Activated naive CD8-positive, alpha-beta T cell treated with anti-CD3 and anti-CD28 coated beads, Interleukin-2, amount 10 ng/mL, durations not matched to agents 7 days and 5 days (primary cell): ENCODE measurements at places on chromosomes 6 and 20. TPM values are rescaled to one million over a fixed set of nuclear protein-coding genes. Genes with fewer than 3 reads are reported as not detected.
A peak's percentile ranks its signal among the peaks of the same experiment; 100 is the strongest.

DNA sequence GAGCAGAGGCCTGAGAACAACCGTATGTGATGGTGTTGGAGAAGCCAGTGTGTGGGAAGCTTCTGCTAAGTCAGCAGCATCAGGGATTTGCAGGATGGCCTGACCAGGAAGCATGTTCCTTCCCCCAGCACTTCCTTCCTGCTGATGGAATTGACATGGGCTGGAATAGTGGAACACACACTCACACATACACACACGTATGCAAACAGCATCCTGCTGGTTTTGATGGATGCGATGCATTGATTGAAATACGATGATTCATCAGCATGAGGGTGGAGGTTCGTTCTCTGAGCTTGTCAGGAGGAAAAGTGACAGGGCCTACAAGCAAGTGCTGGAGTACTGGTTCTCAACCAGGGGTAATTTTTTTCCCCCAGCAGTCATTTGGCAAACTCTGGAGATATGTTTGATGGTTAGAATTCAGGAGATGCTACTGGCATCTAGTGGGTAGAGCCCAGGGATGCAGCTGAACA lies 229.1 kb downstream of the NFATC2 start:
- no peak for DNase-seq
- no peak overlapping the region for H3K4me3 ChIP-seq

DNA sequence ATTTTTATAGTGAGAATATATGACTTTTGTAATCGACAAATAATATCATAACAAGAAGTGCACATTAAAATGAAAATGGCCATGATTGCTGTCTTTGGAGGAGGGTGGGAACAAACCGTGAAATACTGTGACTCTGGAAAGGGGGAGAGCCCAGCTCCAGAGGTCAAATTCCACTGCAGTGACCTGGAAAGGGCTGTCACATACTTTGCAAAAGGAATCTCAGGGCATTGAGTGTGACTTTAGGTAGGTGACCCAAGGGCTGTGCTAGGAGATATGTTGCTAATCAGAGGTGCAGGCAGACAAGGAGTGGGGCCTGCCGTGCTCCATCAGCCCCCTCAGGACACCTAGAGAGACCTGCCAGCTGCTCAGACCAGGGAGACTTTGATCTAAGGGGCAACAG lies 28.1 kb upstream of the BMP7 start:
- peaks cover 18% of the 10 kb centered on the region for H3K27me3 ChIP-seq
- H3K27ac ChIP-seq = no peak overlapping the region
- no peak overlapping the region for H3K4me3 ChIP-seq

DNA sequence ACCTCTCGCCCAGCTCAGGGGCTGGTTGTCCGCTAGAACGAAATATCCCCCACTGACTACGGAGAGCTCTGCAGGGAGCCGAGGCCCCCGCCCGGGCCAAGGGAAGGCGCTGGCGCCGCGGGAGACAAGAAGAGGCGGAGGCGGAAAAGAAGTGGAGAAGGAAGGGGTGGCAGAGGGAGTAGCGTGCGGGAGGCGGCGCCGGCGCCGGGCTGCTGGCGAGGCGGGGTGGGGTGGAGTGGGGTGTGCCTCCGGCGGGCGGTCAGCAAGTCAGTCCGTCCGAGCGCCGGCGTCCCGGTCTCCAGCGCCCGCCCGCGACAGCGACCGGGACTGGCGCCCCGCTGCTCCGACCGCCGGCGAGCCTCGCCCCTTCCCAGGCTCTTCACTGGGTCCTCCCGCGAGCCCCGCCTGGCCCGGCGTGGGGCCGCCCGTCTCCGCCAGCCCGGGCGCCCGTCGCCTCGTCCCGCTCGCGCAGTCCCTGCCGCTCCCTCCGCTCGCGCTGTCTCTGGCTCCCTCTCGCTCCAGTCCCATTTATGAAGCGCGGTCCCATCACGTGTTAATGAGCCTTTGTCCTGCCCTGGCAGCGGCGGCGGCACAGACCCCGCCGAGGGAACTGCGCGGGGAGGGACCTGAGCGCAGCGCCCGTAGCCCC lies at the start of gene CNR1:
TSS of gene CNR1 (minus strand) at position 504 of the 649 bp plus-strand sequence. CDS start 21,073 bp downstream, outside the sequence.
- no peaks in the 10 kb centered on the region for H3K36me3 ChIP-seq
- no peak within 1 kb of the TSS for H3K27ac ChIP-seq
- H3K4me1 ChIP-seq = peaks cover 9% of the 10 kb centered on the region
- H3K4me3 ChIP-seq = peak within 1 kb of the TSS; percentile 78
- peaks cover 78% of the 10 kb centered on the region for H3K27me3 ChIP-seq

MYLK4 gene
- 0.33 TPM for total RNA-seq

LRRC73 gene
- 0.33 TPM for total RNA-seq

DNA sequence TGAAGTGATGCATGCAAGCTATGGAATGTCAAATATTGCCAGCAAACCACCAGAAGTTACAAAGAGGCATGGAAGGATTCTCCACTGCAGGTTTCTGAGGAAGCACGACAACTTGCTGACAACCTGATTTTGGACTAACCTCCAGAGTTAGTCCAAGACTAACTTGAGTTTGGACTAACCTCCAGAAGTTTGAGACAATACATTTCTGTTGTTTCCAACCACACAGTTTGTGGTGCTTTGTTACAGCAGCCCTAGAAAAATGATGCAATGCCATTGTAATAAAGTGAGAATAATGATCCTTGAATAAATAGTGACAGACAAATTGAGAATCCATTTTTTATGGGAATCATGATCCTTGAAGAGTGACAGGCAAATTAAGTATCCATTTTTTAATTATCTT lies 169.9 kb upstream of the HDDC2 start:
- DNase-seq = no peak
- peaks cover 6% of the 10 kb centered on the region for H3K27me3 ChIP-seq
- H3K4me3 ChIP-seq = no peak overlapping the region
- H3K4me1 ChIP-seq = no peaks in the 10 kb centered on the region
- H3K27ac ChIP-seq = no peak overlapping the region
- H3K36me3 ChIP-seq = no peaks in the 10 kb centered on the region

DNA sequence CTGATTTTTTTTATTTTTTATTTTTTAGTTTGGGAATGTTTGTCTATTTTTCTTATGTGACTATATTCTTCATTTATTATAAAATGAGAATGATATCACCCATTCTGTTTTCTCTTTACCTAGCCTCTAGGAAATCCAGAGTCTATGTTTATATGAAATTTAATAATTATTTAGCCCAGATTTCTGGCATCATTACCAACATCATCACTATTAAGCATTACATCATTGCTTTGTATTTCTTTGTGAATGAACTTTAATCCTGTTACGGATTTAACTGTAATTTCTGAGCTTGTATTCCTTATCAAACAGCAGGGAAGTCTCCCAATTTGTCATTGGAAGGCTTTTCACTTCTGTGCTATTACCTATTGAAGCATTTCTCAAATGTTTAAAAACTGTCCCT lies 72.7 kb upstream of the NOX3 start:
- DNase-seq = no peak
- H3K4me1 ChIP-seq = peaks cover 18% of the 10 kb centered on the region
- no peak overlapping the region for H3K27ac ChIP-seq
- peaks cover 13% of the 10 kb centered on the region for H3K36me3 ChIP-seq

DNA sequence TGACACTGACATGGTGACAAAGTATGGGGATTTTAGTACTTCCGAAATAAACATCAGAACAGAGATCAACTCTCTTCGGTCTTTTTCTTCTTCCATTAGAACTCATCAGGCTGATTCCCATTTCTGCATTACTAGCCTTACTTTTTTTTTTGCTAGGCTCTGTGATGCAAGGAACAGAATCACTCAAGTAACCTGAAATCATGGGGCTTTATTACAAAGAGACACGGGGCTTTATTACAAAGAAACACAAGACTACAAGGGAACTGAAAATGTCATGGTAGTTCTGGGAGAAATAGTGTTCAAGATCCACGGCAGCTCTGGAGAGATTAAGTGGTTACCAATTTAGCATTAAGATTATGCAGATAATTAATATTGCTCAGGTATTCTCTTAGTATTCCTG lies 11.6 kb downstream of the SOX4 start:
- no peak overlapping the region for H3K4me3 ChIP-seq
- no peak for DNase-seq
- no peaks in the 10 kb centered on the region for H3K36me3 ChIP-seq
- peaks cover 6% of the 10 kb centered on the region for H3K27me3 ChIP-seq
- no peaks in the 10 kb centered on the region for H3K4me1 ChIP-seq

DEFB118 gene
- not detected for total RNA-seq

CLPSL2 gene
- total RNA-seq = not detected

- no peak for DNase-seq
- H3K4me1 ChIP-seq = no peaks in the 10 kb centered on the region
- H3K27me3 ChIP-seq = no peaks in the 10 kb centered on the region
- H3K27ac ChIP-seq = no peak overlapping the region
- H3K4me3 ChIP-seq = no peak overlapping the region
- no peaks in the 10 kb centered on the region for H3K36me3 ChIP-seq
Measured at GRCh38 chr6:154373971-154374370, 17.4 kb upstream of the IPCEF1 start.

DNA sequence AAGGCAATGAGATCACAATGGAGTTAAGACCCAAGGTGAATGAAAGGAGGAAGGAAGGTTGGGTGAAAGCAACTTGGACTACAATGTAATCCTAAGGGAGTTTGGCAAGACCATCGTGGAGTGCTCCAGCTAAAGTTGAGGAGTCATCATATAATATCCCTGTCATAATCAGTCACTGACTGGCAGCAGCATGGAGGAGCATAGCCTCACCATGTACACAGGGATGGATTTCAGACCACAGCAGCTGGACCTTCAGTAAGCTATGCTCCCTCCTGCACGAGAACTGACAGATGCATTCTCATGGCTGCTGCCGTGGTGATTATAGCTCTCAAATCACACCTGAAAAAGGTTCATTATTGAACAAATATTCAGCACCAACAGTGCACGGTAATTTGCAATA lies 43.0 kb downstream of the GOPC start:
- no peak overlapping the region for H3K4me3 ChIP-seq
- DNase-seq = no peak
- no peaks in the 10 kb centered on the region for H3K36me3 ChIP-seq
- H3K27me3 ChIP-seq = no peaks in the 10 kb centered on the region
- H3K4me1 ChIP-seq = no peaks in the 10 kb centered on the region
- no peak overlapping the region for H3K27ac ChIP-seq

- H3K27ac ChIP-seq = no peak overlapping the region
- no peak for DNase-seq
- H3K4me3 ChIP-seq = no peak overlapping the region
- H3K27me3 ChIP-seq = peaks cover 9% of the 10 kb centered on the region
- H3K4me1 ChIP-seq = peaks cover 3% of the 10 kb centered on the region
- no peaks in the 10 kb centered on the region for H3K36me3 ChIP-seq
Measured at GRCh38 chr6:35541836-35542235, 29.1 kb upstream of the TULP1 start.

DNA sequence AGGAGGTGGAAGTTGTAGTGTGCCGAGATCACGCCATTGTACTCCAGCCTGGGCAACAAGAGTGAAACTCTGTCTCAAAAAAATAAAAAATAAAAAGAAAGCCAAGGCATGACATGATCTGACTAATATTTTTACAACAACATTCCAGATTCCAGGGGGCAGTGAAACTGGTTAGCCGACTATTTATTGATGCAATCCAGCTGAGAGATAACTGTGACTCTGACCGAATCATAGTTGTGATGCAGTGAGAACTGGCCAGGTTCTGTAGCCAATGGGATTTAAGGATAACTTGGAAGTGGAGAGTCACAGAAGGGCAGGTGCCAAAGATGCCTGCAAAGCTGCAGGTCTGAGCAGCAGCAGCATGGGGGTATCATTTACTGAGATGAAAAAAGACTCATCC lies 82.9 kb upstream of the TSHZ2 start:
- no peak overlapping the region for H3K27ac ChIP-seq
- peaks cover 6% of the 10 kb centered on the region for H3K27me3 ChIP-seq
- H3K4me1 ChIP-seq = no peaks in the 10 kb centered on the region
- H3K36me3 ChIP-seq = no peaks in the 10 kb centered on the region
- H3K4me3 ChIP-seq = no peak overlapping the region

GRM1 gene
- total RNA-seq = not detected

DNA sequence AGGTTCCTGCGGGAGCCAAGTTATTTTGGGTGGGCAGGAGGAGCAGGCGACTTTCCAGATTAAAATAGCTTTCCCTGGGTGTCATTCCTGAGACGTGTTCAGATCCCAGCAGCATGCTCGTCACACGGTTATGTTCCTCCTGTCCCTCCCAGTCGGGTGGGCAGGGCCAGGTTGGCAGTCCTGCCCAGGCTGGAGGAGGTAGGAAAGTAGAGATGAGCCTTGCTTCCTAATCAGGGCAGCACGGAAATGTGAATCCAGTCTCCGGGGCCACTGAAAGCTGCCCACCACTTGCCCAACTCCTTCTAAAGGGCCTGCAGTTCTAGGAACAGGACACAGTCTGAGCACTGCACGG lies 137.0 kb downstream of the MRPL14 start:
- no peak overlapping the region for H3K27ac ChIP-seq
- H3K27me3 ChIP-seq = peaks cover 3% of the 10 kb centered on the region
- no peaks in the 10 kb centered on the region for H3K4me1 ChIP-seq
- DNase-seq = no peak
- H3K36me3 ChIP-seq = no peaks in the 10 kb centered on the region
- H3K4me3 ChIP-seq = no peak overlapping the region

DNA sequence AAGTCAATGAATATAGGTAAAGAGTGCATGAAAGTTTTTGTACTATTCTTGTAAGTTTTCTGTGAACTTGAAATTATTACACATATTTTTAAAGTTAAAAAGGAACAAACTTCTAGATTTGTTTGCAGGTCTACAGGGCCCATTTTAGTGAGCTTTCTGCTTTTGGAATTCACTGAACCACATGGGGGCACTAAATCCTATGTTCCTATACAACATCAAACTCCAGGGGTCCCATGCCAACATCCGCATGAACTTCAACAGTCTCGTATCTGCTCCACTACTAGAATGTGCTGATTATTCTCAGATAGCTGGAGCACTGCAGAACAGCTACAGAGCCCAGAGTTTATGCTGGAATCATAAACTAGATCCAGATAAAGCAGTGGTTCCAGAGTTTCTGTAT lies 347.9 kb upstream of the SPTLC3 start:
- H3K36me3 ChIP-seq = no peaks in the 10 kb centered on the region
- H3K4me3 ChIP-seq = no peak overlapping the region
- no peak overlapping the region for H3K27ac ChIP-seq

DNA sequence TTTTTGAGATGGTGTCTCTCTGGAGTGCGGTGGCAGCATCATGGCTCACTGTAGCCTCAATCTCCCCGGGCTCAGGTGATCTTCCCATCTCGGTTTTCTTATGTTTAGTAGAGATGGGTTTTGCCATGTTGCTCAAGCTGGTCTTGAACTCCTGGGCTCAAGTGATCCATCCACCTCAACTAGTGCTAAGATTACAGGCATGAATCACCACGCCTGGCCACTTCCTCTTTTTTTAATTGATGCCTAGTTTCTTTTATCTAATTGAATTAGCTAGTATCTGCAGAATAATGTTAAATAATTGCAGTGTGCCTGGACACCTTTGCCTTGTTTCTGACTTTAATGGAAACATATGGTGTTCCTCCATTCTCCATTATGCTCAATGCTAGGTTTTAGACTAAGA lies 38.4 kb upstream of the SLC22A16 start:
- no peaks in the 10 kb centered on the region for H3K36me3 ChIP-seq
- no peak for DNase-seq
- no peak overlapping the region for H3K27ac ChIP-seq
- H3K4me1 ChIP-seq = no peaks in the 10 kb centered on the region
- peaks cover 19% of the 10 kb centered on the region for H3K27me3 ChIP-seq
- no peak overlapping the region for H3K4me3 ChIP-seq

DNA sequence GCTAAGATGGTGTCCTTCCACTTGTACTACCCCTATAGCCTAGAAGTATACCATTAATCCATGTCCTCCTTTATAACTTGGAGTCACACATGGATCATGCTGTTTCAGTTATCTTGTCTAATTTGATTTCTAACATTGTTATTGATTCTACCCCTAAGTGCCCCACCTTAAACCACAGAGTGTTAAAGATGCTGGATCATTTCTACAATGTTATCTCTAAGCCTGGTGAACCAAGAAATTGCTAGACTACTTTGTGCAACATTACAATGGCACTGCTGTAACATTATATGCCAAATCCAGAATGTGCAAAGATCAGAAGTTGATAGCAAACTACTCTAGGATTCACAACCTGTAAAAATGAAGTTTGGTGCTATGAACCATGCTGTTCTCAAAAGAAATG lies 1.7 kb downstream of the CGA start:
- H3K27ac ChIP-seq = no peak overlapping the region
- no peak overlapping the region for H3K4me3 ChIP-seq
- H3K36me3 ChIP-seq = no peaks in the 10 kb centered on the region
- DNase-seq = no peak
